Skeletal muscle tissue (tissue), 5 donors: ENCODE measurements at places on chromosomes 7 and 10. TPM values are rescaled to one million over a fixed set of nuclear protein-coding genes. Genes with fewer than 3 reads are reported as not detected.

The STAG3 gene
- total RNA-seq = 0.52 TPM

The ACBD7 gene
- 1.6 TPM for total RNA-seq

The JAZF1 gene
- total RNA-seq = 7.3 TPM

The GPR158 gene
- total RNA-seq = 0.52 TPM

The MBL2 gene
- not detected for total RNA-seq

The ANKRD2 gene
- total RNA-seq = 8.9 TPM

The CYP3A7 gene
- 0.52 TPM for total RNA-seq

The ANLN gene
- 9.9 TPM for total RNA-seq

The IL6 gene
- total RNA-seq = not detected

The CLDN12 gene
- 15.7 TPM for total RNA-seq

The ENO4 gene
- not detected for total RNA-seq

The LIPK gene
- total RNA-seq = not detected

The KNDC1 gene
- total RNA-seq = 0.52 TPM

The CD36 gene
- total RNA-seq = 533 TPM

The UNCX gene
- not detected for total RNA-seq

The LZTS2 gene
- total RNA-seq = 37.6 TPM

The GCK gene
- 2.1 TPM for total RNA-seq

The PLXNA4 gene
- 2.1 TPM for total RNA-seq

The ZNF239 gene
- 9.4 TPM for total RNA-seq

The PNLIPRP3 gene
- under 0.01 TPM for total RNA-seq

The HDAC9 gene
- 52.7 TPM for total RNA-seq

The TET1 gene
- total RNA-seq = 15.1 TPM

The ADARB2 gene
- under 0.01 TPM for total RNA-seq

The GAD2 gene
- total RNA-seq = not detected

The INA gene
- not detected for total RNA-seq

The TUBAL3 gene
- not detected for total RNA-seq

The MACC1 gene
- not detected for total RNA-seq

The CTBP2 gene
- total RNA-seq = 32.9 TPM

The HOXA4 gene
- total RNA-seq = 2.1 TPM

The CCDC172 gene
- not detected for total RNA-seq

The ASB15 gene
- 2.6 TPM for total RNA-seq

The ELOVL3 gene
- not detected for total RNA-seq

The SPDYE5 gene
- not detected for total RNA-seq

The TRIM50 gene
- total RNA-seq = 0.52 TPM

The ZNF467 gene
- 2.1 TPM for total RNA-seq

The RGR gene
- 13.6 TPM for total RNA-seq

The ZNF862 gene
- total RNA-seq = 5.2 TPM

The CYP3A4 gene
- not detected for total RNA-seq

The PDK4 gene
- 13.0 TPM for total RNA-seq

The CDK5 gene
- total RNA-seq = 5.7 TPM

The DGKI gene
- total RNA-seq = 1.0 TPM

The GPR85 gene
- total RNA-seq = 1.0 TPM

The FAM25A gene
- total RNA-seq = not detected

The BICC1 gene
- 25.6 TPM for total RNA-seq

The CLEC5A gene
- 0.52 TPM for total RNA-seq
